NCI-H748 treated with DMSO at 0.1 percent for 48 hours (cell line): ENCODE measurements at places on chromosomes 13 and 19.

GRCh38 chr13:28607187-28607955, 51.6 kb upstream of the POMP start:
- DNase-seq: no peak

DNA sequence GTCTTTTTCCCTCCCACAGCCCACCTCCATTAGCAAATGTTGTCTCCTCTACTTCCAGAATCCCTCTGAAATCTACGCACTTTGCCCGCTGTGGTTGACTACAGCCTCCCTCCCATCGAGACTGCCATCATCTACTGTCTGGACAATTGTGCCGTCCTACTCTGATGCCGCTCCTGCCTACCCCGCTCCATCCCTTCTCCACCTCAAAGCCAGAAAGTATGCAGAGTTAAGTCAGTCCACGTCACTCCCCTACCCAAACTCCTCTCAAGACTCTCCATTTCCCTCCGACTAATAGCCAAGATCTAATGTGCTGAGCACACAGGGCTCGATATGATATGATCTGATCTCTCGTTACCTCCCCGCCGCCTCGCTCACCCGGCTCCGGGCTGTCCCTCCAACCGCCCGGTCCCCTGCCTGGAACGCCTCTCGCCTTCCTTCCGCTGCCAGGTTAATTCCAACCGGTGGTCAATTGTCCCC, 556 bp downstream of the CACTIN start:
- DNase-seq: no peak

DNA sequence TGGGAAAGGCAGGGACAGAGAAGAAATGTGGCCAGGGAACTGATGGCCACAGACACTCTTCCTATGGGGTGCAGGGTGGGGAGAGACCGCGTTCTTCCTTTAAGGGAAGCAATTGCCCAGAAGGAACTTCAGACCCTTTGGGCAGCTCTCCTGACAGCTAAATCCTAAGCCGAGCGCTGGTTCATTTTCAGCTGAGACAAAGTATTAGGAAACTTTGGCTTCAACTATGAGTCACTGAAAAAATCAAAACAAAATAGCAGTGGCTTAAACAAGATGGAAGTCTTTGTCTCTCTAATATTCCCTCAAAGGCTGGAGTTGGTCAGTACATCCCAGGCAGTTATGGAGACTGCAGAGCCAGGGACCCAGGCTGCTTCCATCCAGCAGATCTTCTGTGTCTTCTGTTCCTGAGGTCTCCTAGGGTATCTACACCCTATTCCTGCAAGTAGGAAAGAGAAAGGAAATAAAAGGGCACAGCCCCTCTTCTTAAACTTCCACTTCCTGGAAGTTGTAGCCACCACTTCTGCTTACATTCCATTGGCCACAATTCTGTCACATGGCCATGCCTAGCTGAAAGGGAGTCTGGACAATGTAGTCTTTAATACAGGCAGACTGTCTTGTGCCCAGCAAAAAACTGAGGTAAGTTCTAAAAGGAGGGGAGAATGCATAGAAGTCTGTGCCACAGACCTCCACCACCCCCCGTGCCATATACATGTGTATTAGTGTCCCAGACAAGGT, 163.5 kb downstream of the KATNAL1 start:
- DNase-seq: no peak

DNA sequence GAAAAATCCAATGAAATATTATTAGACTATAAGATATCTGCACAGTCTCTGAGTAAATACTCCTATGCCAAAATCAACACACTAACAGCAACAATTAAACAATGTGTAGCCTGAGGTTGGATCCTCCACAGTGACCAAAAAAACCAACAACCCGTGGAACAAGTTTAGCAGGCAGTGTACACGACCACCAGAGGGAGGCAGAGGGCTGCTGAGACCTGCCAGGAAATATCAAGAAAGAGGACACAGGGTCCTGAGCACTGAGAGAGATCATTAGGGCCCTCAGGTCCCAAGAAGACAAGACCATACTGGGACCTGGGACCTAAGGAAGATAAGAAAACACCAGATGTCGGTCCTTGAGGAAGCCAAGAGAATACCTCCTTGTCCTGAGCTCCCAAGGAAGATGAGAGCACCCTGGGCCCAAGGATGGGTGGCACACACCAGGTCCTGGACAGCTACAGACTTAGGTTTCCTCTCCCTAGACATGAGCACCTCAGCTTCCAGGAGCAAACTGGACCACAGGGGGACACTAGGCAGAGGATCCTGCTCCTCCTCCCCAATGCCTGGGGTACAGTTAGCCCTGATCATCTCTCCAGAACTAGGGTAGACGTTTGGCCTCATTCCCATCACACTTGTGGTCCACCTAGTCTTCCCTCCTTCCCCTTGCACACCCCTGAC, 822 bp upstream of the ZNF274 start:
- peak; percentile 57 for DNase-seq

- no peak for DNase-seq
These were observed 91.8 kb downstream of the WTIP start for GRCh38 chr19:34573226-34573864.

GRCh38 chr13:36766295-36766694, 52.7 kb upstream of the RFXAP start:
- DNase-seq: no peak

DNA sequence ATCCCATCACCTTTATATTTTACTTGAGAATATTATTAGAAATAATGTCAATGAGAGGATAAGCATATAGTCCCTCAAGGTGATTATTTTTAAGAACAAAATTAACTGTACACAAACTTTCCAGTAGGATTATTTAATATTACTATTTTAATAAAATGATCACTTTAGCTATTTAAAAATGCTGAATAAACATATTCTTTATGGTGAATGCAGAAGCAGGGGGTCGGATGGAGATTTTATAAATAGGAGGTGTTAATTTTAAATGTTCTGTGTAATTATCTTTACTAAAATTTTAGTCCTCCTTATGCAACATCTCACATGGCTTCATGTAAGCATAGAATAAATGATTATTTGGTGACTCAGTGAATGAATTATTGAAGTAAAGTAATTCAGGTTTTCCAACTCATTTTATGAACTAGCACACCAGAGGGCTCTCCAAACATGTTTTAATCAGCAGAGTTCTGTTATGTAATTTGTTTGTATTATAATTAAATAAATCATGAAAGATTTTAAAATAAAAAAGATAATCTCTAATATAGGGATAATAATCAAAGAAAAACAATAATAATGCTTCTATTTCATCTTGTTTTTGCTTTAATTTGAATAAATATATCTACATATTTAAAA, 1635.2 kb downstream of the EFNB2 start:
- no peak for DNase-seq

- DNase-seq: no peak
These were observed 34.1 kb upstream of the SERPINE3 start for GRCh38 chr13:51305271-51305967.

DNA sequence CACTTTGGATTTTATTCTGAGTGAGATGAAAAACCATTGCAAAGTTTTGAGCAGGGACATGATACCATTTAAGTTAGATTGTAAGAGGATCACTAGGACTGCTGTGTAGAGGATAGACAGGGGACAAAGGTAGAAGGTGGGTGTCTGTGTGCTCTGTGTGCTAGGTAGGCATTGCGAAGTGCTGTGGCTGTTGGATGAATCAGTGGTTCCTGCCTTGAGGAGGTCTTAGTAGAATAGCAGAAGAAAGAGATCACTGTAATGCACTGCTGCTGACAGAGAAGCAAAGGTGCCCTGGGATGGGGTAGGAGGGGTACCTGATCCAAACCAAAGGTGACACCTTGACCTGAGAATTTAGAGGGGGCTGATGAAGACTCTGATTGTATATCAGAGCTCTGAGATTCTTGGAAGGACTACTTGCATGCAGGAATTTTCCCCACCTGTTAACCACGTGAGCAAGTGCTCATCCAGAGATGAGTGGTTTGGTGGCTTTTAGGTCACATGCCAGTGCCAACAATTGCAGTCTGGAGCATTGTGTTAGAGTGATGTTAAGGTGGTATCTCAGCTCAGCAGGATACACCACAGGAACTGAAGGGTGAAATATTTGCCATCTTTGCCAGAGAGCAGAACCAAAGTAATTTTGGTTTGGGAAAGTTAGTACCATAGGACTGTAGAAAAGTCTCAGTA, 10.8 kb downstream of the WASF3 start:
- DNase-seq: no peak

DNA sequence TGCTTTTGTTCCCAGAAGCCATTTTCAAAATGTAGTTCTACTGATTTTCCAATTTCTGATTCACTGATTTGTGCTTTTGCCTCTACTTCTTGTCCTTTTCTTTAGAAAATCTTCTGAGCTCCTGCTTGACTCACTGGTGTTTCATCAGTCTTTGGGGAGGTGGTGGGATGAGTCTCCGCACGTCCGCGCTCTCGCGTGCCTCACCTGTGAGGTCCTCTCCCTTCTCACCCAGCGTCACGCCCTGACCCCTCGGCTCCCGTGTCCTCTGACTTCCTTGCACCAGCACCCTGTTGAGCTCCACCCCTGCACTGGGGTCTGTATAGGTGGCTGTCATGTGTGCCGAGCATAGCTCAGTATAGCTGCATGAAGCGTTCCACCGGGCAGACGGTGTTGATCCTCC, 52.7 kb upstream of the MCF2L start:
- DNase-seq: no peak
